IMR-90 (cell line): ENCODE measurements at places on chromosomes 11 and 22. TPM values are rescaled to one million over a fixed set of nuclear protein-coding genes. Genes with fewer than 3 reads are reported as not detected.
A peak's percentile ranks its signal among the peaks of the same experiment; 100 is the strongest.

CDC42EP2 gene
- polyA plus RNA-seq = 27.5 and 31.3 TPM in 2 replicates

GRCh38 chr11:63738720-63739360 lies 29.7 kb downstream of the ZFTA start:
- H3K4me3 ChIP-seq = no peak overlapping the region
- H3K36me3 ChIP-seq = no peaks in the 10 kb centered on the region
- H3K27me3 ChIP-seq = no peaks in the 10 kb centered on the region

DNA sequence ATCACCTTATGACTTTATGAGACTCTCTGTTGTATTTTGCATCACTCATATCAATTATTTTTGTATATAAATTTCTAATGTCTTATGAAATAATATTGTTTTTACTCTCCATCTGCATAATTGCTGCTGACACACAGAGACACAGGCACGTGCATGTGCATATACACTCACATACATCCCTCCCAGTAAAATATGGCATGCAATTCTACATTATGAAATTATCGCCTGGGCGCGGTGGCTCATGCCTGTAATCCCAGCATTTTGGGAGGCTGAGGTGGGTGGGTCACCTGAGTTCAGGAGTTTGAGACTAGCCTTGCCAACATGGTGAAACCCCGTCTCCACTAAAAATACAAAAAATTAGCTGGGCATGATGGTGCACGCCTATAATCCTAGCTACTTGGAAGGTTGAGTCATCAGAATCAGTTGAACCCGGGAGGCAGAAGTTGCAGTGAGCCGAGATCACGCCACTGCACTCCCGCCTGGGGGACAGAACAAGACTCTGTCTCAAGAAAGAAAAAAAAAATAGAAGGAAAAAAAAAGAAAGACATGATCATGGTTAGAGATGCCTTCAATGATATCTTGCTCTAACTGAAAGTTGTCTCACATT lies 96.7 kb upstream of the LUZP2 start:
- H3K4me3 ChIP-seq = no peak overlapping the region
- H3K27me3 ChIP-seq = no peaks in the 10 kb centered on the region
- no peak overlapping the region for H3K27ac ChIP-seq
- no peak for DNase-seq
- no peaks in the 10 kb centered on the region for H3K4me1 ChIP-seq

GRCh38 chr11:127074151-127074761 lies 73.7 kb upstream of the KIRREL3 start:
- H3K27me3 ChIP-seq = peaks cover 50% of the 10 kb centered on the region
- H3K4me1 ChIP-seq = 0 out of 2 replicates have a peak, but pooled peaks cover 2% of the 10 kb centered on the region
- H3K27ac ChIP-seq = no peak overlapping the region
- H3K4me3 ChIP-seq = no peak overlapping the region
- H3K36me3 ChIP-seq = no peaks in the 10 kb centered on the region
- DNase-seq = peak; percentile 72

- H3K27me3 ChIP-seq = peaks cover 20% of the 10 kb centered on the region
- no peak overlapping the region for H3K27ac ChIP-seq
- H3K4me1 ChIP-seq = no peaks in the 10 kb centered on the region
- DNase-seq = no peak
Measured at GRCh38 chr11:77029829-77030228, 4.4 kb upstream of the B3GNT6 start.

DNA sequence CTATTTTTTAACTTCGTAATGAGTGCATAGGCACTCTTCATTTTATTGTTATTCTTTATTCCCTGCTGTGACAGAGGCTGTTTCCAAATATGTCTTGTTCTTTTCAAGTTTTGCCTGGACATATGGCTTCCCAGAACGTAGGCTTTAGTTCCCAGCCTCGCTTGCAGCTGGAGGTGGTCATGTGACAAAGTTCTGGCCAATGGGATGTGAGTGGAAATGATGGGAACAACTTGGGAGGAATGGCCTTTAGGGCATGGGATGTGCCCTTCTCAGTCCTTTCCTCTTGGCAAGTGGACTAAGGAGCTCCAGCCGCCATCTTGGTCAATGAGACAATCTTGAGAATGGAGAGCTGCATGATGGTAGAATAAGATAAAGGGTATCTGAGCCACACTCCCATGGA lies 70.8 kb upstream of the EIF3D start:
- H3K36me3 ChIP-seq = no peaks in the 10 kb centered on the region
- DNase-seq = no peak
- H3K4me1 ChIP-seq = no peaks in the 10 kb centered on the region
- peaks cover 27% of the 10 kb centered on the region for H3K27me3 ChIP-seq
- H3K4me3 ChIP-seq = no peak overlapping the region

GRCh38 chr11:132904607-132905006 lies 627.7 kb downstream of the OPCML start:
- H3K27ac ChIP-seq = no peak overlapping the region
- no peaks in the 10 kb centered on the region for H3K4me1 ChIP-seq
- no peaks in the 10 kb centered on the region for H3K27me3 ChIP-seq
- DNase-seq = no peak
- no peak overlapping the region for H3K4me3 ChIP-seq

DNA sequence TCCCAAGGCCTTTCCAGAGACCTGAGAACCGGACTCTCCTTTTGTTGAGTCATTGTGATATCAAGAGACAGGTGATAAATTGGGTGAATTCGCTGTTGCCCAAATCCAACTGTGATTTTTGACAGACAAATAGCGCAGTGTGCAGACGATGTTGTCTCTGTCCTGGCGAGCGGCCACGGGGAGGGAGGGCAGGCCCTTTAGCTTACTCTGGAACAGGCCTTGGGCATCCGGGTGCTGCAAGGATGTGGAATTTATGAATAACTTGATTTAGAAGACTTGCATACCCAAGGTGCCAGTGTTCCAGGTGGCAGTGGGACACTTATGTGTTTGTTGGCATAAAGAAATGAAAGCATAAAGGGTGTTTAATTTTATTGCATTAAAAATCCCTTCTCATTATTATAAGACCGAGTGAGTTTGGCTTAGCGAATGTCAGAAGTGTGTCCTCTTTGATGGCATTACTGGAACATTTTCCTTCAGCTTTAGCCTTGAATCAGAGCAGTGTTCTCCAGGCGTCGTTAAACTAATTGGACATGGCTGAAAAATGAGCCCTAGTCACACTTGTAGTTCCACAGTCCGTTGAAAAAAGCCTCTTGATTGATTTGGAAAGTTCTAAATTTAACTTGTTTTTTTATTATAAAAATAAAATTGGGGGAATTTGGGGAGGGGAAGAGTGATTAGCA lies 9.4 kb downstream of the LDLRAD3 start:
- H3K4me1 ChIP-seq = no peaks in the 10 kb centered on the region
- no peak for DNase-seq
- H3K4me3 ChIP-seq = no peak overlapping the region
- H3K27me3 ChIP-seq = no peaks in the 10 kb centered on the region
- no peaks in the 10 kb centered on the region for H3K36me3 ChIP-seq
- H3K27ac ChIP-seq = no peak overlapping the region
